Hematopoietic multipotent progenitor cell treated with erythropoietin and hydrocortisone succinate and interleukin-3 and kit ligand, for 6 days (in vitro differentiated cells): ENCODE measurements at places on chromosomes 11 and 22.

DNA sequence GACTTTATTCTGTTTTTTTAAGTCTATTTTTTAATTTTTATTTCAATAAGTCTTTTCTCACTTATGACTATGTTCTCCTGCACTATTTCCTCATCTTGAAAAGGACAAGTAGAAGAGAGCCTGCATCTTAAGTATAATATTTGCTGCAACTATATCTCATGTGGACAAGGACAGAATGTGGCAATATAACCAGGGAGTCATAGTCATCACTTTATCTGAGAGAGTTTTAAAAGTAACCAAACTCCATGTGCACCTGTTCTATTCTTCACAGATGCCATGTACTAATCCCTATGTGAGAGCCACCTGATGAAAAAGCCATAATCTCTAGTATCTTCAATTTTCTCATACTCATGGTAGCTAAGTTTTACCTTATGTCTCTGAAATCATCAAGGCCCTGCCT, 104.2 kb upstream of the SOX6 start:
- no peak for DNase-seq

- DNase-seq: no peak
Measured at GRCh38 chr11:2128511-2129307, 10.5 kb downstream of the IGF2 start.

- no peak for DNase-seq
Measured at GRCh38 chr11:77467233-77467632, 6.7 kb downstream of the PAK1 start.

GRCh38 chr11:47235163-47235562, 13.5 kb downstream of the ACP2 start:
- DNase-seq: no peak

DNA sequence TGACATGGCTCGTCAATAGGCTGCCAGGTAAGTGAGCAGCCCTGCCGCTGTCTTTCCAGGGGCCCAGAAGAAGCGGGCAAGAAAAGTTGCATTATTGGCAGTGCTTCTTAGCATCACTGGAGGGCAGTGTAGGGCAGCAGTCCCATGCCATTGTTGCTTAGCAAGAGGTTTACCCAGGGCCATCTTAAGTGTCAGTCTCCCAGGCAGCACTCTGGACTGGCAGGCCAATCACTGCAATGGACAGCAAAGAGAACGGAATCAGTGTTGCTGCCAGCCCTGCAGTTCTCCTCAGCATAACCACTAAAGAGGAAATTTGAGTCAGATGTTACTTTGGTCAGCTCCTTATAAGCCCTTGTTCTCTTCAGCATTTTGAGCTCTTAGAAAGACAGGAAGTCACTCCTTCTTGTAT, 13.4 kb upstream of the GRK2 start:
- DNase-seq: peak; percentile 89

- DNase-seq: no peak
Measured at GRCh38 chr22:25420925-25421904, 143.3 kb upstream of the GRK3 start.

GRCh38 chr11:3042496-3043314, 14.5 kb downstream of the CARS1 start:
- DNase-seq: no peak

GRCh38 chr22:48779211-48779643, 1048.4 kb downstream of the BRD1 start:
- DNase-seq: no peak

DNA sequence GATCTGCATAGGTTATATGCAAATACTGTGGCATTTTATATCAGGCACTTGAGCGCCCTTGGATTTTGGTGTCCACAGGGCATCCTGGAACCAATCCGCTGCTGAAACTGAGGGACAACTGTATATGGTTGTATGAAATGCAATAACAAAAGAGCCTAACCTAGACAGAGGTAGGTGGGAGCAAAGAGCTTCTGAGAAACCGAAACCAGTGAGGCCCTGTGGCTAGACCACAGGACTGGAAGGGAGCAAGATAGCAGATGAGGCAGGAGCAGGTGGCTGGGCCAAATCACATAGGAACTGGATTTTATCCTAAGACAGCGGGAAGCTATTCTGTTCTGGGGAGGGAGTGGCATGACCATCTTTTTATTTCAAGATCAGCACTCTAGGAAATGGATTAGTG, 30.1 kb downstream of the RCN1 start:
- no peak for DNase-seq

DNA sequence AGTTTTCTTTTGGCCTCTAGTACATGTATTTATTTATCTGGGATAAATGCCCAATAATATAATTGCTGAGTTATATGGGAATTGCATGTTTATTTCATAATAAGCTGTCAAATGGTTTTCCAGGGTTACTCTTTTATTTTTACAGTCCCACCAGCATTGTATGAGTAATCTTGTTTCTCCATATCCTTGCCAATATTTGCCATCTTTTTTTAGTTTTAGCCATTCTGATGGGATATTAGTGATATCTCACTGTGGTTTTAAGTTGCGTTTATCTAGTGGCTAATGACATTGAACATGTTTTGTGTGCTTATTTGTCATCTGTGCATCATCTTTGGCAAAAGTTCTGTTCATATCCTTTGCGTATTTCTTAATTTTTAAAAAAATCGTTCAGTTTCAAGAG, 372.8 kb upstream of the CCDC179 start:
- no peak for DNase-seq

GRCh38 chr11:15523543-15523942, 408.8 kb downstream of the INSC start:
- no peak for DNase-seq

GRCh38 chr11:75194147-75194546, 43.2 kb downstream of the SLCO2B1 start:
- DNase-seq: no peak

DNA sequence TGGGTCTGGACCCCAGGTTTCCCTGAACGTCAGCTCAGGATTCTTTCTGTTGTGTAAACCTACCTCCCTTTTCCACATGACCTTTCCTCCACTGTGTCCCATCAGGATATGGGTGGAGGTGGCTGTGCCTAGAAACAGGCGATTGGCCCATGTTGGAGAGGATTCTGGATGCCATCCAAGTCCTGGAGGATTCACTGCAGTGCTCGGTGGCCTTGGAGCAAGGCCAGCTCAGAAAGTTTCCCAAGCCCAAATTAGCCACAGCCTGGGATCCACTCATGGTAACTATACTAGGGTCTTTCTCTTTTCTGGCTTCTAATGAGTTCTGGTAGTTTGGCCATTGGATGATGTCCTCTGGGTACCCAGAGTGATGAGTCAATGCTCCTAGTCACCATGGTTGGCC, 141.6 kb downstream of the SNX19 start:
- no peak for DNase-seq

DNA sequence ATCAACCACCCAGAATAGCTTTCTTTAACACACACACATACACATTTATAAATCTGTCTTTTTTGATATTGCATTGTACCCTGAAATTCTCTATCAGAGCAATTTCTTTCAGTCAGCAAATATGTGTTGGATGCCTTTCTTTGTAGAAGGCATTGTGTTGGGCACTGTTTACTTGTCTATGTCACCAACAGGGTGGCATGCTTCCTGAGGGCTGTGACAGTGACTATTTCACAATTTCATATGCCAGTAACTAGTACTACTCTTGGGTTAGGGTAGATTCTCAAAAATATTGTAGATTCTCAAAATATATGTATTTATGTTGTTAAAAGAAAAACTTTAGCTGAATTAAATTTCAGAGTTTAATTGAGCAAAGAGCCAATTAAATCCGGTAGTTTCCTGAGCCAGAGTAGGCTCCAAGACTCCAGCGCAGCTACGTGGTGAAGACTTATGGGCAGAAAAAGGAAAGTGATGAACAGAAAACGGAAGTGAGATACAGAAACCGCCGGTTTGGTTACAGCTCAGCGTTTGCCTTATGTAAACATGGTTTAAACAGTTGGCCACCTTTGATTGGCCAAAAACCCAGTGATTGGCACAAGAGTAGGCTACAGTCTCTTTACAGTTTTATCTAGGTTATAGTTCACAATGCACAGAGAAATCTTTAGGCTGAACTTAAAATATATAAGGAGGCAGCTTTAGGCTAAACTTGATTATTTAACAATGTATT, 723.3 kb downstream of the NTM start:
- no peak for DNase-seq

DNA sequence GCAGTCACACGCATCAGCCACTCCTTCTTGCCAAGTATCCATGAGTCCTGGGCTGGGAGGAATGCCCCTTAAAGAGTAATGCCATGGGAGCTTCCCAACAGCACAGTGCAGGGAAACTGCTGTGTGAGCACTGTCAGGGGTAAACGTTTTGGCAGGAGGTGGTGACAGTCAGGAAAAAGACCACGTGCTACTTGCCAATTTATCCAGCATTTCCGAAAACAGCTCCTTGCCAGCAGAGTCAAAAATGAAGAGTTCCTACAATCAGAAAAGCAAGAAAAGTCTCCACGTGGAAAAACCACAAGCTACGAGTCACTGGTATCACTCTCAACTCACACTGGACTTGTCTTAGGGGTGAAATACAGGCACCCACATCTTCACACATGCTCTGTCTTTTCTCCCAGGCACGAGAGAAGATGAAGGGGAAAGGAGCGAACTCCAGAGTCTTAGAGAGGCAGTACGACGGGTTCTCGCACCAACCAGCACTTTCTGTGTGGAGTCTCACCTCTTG, 9.9 kb downstream of the IFT27 start:
- no peak for DNase-seq

DNA sequence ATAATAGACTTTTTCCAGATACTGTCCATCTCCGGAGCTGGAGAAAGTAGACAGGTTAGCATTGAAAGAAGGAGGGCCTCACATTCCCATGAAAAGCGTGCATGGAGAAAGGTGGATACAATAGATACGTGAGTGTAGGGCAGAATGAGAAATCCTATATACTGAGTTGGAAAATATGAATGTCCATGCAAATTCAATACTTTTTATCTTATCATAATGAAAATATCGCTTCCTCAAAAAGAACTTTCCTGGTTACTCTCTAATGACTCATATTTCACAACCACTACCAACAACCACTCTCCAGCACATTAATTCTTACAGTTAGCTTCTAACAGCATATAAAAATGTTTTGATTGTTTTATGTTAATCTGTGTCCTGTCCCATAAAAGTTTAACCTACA, 22.0 kb upstream of the MS4A6A start:
- no peak for DNase-seq

GRCh38 chr11:66124564-66124963, 54.5 kb downstream of the PACS1 start:
- DNase-seq: no peak

GRCh38 chr11:62545437-62546243, 966 bp downstream of the AHNAK start:
- DNase-seq: peak; percentile 68

GRCh38 chr11:34006876-34007275, 44.7 kb upstream of the CAPRIN1 start:
- DNase-seq: no peak

GRCh38 chr22:22748297-22748743, 103.9 kb downstream of the GGTLC2 start:
- DNase-seq: peak; percentile 81

- DNase-seq: no peak
Measured at GRCh38 chr11:60985991-60986915, 14.8 kb downstream of the CD6 start.
